ENCODE measurements at places on chromosomes 3 and 15.

GRCh38 chr3:139157161-139157932, 112.7 kb upstream of the PRR23C start:
- DNase-seq, result no peak

GRCh38 chr3:108001457-108001856, 89.4 kb downstream of the CD47 start:
- no peak for DNase-seq

DNA sequence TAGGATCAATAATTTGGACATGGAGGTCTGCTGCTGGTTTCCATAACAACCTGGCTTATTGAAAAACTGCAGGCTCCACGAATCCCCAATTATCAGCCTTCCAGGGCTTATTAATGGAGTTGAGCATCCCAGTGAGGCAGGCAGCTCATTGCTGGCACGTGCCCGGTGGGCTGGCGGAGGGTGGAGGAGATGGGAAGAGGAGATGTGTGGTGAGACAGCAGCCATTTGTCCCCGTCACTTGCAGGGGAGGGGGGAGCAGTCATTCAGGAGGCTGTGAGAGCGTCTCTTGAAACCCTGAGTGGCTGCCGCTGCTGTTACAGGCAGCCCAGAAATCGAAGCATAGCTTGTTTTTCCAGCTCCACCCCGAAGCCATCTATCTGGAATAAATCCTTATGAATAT, 70.6 kb downstream of the GAP43 start:
- DNase-seq, result no peak

GRCh38 chr3:188697127-188697526, 474.6 kb upstream of the TPRG1 start:
- no peak for DNase-seq

- DNase-seq, result no peak
Observed at GRCh38 chr15:68789534-68790241, 31.0 kb downstream of the ANP32A start.

- DNase-seq, result no peak
Observed at GRCh38 chr3:128590948-128591347, 59.7 kb downstream of the RPN1 start.
